ENCODE measurements at places on chromosomes 12 and 14.

DNA sequence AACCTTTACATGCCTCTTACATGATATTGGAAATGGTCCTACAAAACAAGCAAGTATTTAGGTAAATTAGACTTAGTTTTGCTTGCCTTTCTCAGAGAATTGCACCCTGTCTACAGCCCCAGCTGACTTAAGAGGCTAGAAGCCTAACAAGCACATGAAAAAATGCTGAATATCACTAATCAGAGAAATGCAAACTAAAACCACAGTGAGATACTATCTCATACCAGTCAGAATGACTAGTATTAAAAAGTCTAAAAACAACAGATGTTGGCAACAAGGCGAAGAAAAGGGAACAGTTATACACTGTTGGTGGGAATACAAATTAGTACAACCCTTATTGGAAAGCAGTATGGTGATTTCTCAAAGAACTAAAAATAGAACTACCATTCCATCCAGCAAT lies 103.8 kb downstream of the EGLN3 start:
- DNase-seq = no peak

- no peak for DNase-seq
Measured at GRCh38 chr14:59330455-59330854, 134.7 kb downstream of the GPR135 start.

DNA sequence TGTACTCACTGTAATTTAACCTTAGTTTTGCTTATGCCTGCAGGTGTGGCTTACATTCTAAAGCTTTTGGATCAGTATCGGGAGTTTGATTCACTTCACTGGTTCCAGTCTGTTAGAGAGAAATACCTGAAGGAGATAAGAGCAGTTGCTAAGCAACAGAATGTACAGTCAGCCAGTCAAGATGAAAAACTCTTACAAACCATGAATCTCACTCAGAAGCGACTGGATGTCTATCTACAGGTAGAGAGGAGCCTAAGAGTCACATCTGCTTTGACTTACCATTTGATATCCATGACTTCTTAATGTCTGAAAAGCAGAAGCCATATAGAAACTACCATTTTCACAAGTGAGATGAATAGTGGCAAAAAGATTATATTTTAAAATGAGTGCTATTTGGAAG lies 56.5 kb downstream of the WASHC4 start:
- DNase-seq = no peak

DNA sequence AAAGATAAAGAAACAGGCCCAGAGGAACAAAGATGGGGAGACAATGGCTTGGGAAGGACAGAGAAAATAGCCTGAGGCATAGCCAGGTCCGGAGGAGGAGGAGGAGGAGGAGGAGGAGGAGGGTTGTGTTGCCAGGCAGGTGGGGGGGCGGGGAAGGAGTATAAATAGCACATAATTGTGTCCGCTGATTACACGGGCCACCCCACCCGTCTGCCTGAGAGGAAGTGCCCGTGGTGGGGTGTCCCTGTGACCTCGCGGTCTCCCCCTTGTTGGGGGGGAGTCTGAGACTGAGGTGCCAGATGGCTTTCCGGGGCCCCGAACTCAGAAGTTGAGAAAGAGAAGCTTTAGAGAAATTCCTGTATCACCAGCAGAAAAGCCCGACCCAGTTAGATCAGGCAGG lies 1.9 kb upstream of the SP7 start:
- no peak for DNase-seq

DNA sequence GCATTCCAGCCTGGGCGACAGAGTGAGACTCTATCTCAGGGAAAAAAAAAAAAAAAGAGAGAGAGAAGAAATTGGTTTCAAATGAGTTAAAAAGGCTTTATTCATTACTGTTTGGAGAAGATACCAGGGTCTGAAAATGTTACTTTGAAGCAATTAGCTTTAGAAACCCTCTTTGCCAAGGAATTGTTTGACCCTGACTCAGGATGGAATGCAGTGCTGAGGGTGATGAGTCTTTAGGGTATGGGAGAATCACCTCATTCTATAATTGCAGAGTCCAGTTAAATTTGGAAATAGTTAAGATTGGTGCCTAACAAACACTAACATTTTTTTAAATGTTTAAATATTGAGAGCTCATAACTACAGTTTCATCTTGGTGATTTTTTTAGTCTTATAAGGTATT lies 13.3 kb downstream of the RAP1B start:
- no peak for DNase-seq

DNA sequence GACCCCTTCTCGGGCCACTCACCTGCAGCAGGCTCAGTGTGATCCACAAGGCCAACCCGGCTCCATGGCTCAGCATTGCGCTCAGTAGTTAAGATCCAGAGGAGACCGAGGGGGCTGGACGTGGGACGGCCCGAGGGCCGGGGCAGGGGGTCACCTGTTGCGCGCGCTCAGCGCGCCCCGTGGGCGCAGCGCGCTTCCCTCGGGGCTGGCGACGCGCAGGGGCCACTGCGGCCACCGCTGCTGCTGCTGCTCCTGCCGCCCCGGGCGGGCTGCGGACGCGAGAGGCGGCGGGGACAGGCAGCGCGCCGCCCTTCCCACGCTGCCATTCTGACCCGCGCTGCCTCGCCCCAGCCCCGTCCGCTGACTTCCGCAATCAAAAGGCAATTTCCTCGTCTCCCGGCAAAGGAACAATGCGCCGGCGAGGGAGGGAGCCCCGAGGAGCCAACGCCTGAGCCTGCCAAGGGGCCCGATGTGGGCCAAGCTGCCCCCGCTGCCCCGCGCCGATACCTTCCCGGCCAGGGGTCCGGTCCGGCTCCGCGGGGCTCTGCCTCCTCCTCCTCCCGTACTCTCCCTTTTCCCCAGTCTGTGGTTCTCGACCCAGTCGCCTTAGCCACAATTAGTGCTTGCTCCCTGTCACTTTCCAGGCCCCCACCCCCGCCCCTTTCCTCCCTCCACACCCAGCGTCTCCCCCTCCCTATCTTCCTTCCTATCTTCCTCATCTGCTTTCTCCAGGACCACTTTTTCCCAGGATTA lies 27.3 kb downstream of the PTPRB start:
- no peak for DNase-seq

DNA sequence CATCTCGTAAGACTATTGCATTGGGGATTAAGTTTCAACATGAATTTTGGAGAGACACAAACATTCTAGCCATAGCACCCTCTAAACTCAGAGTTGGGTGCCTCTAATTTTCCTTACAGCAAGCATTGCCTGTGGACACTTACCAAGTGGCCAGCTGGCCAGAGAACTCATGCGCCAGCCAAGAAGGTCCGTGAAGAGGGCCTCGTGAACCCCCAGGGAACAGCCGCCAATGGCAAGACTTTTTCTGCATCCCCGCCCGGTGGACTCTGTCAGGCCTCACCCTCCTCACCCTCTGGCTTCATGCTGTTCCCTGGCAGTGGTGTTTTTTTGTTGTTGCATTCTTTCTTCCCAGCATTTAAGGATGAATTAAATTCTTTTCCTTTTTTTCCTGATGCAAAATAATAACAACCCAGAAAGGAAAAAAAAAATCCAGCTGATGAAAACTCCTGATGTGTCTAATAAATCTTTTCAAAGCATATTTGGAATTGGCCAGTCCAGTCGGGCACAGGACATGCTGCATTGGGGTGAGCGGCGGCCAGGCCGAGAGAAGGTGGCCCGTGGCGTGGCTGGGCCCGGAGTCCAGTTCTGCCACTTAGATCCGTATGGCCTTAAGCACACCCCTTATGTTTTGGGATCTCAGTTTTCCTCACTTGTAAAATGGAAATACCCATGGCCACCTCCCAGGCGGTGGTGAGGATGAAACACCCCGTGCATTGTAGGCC lies 191.9 kb upstream of the DIO3 start:
- no peak for DNase-seq

DNA sequence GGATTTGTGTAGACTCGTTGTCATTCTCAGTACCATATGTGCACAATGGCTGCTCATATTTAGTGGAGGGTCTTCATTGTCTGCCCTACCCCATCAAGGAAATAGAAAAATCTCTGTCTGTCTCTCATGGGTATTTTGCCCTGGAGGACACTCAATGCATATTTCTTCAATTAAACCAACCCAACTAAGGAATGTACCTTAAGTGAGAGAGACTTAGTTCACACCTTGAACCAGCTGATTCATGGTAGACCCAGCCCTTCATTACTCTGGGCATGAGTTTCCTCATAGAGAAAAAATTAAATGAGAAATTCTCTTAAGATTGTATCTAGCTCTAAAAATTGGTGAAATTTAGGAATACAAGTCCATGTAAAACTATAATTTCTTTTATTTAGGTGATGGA lies 107.1 kb upstream of the PLEKHG7 start:
- no peak for DNase-seq

- no peak for DNase-seq
Measured at GRCh38 chr14:88521818-88522217, 33.0 kb downstream of the PTPN21 start.

- no peak for DNase-seq
Measured at GRCh38 chr12:3044141-3044630, 33.0 kb upstream of the TSPAN9 start.

DNA sequence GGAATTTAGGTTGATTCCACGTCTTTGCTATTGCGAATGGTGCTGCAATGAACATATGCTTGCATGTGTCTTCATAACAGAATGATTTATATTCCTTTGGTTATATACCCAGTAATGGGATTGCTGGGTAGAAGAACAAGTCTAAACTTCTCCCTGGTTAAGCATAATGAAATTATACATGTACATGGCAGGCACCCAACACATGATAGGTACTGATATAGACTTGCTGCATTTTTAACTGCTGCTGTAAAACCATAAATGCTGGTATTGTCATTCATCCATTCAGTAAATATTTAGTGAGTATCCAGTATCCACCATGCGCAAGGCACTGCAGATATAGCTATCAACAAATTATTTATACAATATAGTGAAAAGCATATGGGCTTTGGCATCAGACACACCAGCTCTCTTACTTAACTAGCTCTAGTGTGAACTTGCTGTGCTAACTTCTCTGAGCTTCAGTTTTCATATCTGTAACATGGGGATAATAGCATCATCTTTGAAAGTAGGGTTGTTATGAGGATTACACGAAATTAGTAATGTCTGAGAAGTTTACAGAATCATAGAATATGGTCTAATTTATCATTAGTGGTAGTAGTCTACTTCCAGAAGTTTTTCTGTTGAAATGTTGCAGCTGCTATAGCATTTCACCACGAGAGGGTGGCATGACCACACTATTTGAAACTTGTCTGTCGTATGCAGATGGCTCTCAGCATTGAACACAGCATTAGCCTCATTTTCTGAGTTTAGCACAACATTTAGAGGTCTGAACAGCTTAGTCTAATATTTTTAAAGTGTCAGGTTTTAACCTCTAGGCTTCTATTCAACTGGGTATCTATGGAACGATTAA lies 32.0 kb upstream of the SEL1L start:
- DNase-seq = no peak

DNA sequence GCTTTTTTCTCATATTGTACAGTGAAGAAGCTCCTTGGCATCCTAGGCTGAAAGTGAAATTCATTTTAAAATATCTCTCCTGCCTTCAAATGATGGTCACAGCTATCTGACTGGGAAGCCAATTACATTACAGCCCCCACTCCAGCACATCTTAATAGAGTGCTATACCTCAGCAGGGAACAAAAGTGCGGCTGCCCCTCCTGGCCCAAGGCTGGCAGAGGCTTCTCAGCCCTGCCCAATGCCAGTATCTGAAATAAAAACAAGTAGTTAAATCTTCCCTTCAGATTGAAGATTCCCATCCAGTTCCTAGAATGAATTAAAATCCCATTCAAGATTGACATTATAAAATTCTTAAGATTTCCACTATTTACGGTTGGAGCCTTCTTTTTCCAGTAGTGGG lies 54.9 kb upstream of the GNG2 start:
- no peak for DNase-seq

- DNase-seq = no peak
Measured at GRCh38 chr14:75452324-75452723, 24.5 kb downstream of the JDP2 start.

DNA sequence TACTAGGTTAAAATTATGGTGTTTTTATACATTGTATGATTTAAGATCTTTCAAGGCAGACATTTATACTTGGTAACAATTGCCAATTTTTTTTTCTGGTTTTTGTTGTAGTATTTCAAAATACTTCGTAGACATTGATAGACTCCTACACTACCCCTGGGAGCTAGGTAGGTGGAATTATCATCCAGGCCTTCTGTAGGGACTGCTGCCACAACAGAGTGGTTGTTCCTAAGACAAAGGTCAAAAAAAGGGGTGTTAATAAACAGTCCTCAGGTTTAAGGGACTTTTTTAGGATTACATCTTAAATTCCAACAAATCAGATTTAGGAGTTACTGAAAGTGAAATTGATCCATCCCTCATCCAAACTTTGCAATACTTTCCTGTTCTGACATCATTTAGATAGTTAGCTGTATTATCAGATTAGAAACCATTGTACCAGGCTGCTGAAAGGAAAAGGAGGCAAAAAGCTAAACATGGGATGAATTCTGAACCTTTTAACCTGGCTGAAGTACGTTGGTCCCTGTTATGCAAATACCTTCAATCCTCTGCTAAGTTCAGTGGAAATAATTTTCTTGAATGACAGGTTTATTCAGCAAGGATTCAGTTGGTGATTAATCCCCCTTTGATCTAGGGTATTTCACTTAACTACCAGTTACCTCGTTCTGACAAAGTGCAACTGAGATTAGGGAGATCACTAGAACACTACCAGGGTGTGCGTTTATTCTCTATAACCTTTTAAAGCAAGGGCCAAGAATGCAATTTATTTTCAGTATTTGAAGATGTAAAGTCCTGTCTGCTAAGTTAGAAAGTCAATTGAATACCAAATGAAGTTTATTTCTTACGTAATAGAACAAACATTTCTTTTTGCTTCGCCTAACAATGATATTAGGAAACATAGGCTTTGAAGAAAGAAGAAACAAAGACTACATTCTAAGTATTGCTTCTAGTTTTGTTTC lies 23.2 kb downstream of the AP5M1 start:
- no peak for DNase-seq

DNA sequence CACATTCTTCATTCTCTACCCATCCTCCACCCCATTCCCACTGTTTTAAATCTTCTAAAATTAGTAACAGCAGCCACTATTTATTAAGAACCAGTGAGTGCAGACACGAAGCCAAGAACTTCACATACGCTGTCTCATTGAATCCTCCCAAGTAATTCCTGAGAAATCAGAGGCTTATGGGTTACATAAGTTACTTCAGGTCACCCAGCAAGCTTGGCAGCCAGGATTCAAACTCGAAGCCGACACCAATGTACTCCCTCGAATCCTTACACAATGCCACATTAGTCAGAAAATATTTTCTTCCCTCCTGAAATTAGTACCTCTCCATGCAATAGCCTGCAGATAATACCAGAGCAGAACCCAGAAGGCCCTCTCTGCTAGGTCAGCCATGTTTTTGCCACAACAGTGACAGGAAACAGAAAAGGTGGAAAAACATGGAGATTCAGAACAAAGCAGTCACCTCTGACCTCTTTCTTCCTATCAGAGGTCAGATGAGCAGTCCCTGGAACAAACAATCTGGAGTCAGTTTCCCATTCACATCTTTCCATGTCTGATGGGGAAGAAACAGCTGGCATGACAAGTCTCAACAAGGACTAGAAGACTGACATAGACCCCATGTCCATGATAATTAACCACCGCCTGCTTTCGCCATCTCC lies 16.4 kb downstream of the NID2 start:
- DNase-seq = no peak

- DNase-seq = peak; percentile 70
Measured at GRCh38 chr12:56189918-56190694, 823 bp upstream of the SMARCC2 start.

Measured in activated CD8-positive, alpha-beta memory T cell treated with anti-CD3 and anti-CD28 coated beads, Interleukin-2, amount 50 U/mL, for 4 hours (primary cell).